ENCODE measurements at places on chromosomes 16 and 17.

- no peak for DNase-seq
Observed at GRCh38 chr16:69133373-69133954, 1.0 kb downstream of the UTP4 start.

DNA sequence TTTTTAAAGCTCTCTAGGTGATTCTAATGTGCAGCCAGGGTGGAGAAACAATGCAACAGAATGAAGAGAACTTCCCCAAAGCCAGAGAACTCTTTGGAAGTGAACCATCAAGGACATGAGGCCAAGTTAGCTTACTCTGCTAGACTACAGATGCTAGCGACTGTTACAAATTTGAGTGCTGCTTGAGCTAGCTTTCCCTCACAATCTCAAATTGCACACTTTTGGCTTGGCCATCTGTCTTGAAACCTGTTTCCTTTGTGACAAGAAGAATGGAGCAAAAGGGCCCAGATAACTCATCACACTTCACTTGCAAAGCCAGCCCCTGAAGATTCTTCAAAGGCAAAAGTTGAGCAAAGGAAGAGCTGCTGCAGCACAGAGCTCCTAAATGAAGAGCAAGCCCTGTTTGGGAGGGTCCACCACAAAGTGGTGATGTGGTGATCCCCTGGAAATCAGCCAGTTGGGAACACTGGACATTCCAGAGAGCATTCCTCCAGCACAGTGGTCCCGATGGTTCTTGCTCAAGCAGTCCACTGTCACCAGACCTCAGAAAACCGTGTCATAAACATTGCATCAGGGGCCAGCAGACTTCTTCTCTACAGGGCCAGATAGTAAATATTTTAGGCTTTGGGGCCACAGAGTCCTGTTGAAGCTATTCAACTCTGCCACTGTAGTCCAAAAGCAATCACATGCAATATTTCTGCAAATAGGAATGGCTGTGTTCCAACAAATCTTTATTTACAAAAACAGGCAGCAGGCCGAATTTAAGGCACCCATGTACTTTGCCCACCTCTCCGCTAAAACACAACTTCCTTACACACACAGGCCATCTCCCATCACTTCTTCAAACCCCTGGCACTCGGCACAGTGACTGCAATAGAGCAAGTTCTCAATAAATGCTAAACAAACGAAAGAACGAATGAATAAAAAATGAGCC, 21.2 kb downstream of the SLC39A11 start:
- no peak for DNase-seq

- no peak for DNase-seq
Observed at GRCh38 chr16:87447323-87447722, 45.5 kb downstream of the ZCCHC14 start.

- DNase-seq, result peak; percentile 100
Observed at GRCh38 chr16:637081-638018, 1.2 kb upstream of the METTL26 start.

GRCh38 chr16:56883586-56883985, 18.6 kb downstream of the SLC12A3 start:
- no peak for DNase-seq

- DNase-seq, result no peak
Observed at GRCh38 chr16:19715566-19715965, 2.5 kb downstream of the KNOP1 start.

GRCh38 chr17:66957951-66958579, 6.4 kb upstream of the CACNG4 start:
- no peak for DNase-seq

Data from GM13977 (cell line).